Brain microvascular endothelial cell (primary cell): ENCODE measurements at places on chromosomes 1 and 21.

- DNase-seq, result peak; percentile 18
Measured at GRCh38 chr1:169809370-169810095, 14.8 kb upstream of the METTL18 start.

DNA sequence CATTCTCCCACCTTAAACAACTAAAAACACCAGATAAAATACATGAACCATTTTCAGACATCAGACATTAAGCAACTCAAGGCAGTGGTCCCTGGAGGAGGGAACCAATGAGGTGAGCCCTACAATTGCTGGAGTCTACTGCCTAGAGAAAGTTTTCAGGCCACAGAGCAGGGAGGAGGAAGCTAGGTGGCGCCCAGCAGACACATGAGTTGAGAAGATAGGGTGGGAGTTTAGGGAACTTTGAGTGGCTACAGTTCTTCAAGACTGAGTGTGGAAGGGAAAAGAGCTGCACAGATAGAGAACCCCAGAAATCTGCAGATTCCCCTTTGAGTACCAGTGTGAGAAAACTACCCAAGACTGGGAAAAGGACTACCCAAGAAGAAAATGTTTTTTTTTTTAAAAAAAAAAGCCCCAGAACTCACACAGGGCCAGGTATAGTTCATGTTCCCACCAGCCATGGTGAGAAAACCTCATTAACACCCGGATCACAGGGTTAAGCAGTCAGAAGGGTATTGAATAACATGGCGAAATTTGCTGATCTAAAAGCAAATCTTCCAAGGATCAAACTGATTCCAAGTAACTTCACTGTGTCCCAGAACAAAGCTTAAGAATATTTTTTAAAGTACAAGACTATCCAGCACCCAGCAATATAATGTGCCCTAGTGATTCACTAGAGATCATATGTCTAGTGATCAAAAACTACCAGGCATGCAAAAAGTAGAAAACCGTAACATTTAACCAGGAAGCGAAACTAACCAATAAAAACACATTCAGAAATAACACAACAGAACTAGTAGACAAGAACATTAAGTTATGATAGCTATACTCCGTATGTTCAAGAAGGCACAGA, 12.0 kb downstream of the ALDH9A1 start:
- DNase-seq, result no peak

- DNase-seq, result no peak
Measured at GRCh38 chr21:15407585-15407984, 322.2 kb upstream of the USP25 start.

GRCh38 chr1:183444243-183444642, 26.1 kb upstream of the NMNAT2 start:
- peak; percentile 25 for DNase-seq

DNA sequence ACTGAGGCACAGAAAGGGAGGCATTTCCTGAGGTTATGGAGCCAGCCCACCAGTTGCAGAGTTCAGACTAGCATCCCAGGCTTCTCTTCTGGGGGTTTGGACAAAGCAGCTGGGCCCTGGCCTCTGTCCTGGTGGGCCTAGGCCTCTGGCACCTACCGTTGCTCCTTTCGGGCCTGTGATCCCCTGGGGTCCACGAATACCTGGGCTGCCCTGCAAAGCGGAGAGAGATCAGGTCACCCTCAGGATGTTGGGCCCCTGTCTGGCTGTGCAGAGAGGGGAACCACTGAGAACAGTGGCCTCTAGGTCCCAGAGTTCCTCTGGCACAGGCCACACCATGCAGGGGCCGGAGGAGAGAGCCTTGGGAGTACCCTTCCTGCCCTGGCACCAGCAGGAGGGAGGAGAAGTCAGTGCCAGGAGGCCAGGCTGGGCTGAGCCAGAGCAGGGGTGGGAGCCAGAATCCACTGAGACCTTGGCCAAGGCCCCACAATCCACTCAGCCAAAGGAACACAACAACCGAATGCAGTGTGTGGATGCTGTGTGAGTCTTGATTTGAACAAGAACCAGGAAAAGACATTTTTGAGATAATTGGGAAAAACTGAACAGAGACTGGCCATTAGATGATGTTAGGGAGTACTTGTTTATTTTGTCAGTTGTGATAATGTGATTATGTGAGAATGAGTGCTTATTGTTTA, 8.9 kb downstream of the COL9A2 start:
- no peak for DNase-seq

- no peak for DNase-seq
Measured at GRCh38 chr1:108644984-108645383, 15.9 kb downstream of the HENMT1 start.

DNA sequence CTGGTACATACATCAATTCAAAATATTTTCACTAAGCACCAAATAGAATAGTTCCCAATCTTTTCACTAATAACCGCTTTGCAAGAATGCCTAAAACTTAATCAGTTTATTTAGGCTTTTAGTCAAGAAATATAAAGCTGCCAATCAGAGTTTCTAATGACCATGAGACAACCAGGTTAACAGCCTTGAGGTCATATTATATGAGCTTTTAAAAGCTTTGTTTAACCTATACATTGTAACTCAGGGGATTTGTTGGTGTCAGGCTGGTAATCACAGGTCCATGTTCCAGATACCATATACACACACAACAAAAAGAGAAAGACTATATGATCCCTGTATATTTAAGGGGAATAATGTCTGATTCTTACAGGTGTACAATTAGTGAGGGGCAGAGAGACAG, 246.2 kb upstream of the ADGRL2 start:
- DNase-seq, result no peak

DNA sequence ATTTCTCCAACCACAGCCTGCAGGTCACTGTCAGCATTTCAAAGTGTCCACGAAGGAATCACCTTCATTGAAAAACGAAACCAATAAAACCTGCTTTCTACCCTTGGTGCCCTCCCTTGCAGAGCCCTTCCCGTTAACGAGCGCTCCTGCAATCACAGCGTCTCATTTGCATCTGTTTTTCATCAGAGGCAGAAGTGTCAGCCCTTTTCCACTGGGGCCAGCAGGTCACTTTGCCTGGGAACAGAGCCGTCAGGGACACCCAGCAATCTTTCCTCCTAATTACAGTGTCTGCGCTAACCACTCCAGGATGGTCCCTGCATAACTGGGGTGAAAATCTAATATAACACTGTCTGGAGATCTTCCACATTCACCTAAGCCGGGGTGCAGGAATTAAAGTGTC, 85.3 kb downstream of the PSMG1 start:
- no peak for DNase-seq

- no peak for DNase-seq
Measured at GRCh38 chr1:13828454-13829151, 128.6 kb downstream of the PRDM2 start.

GRCh38 chr1:171467626-171468025, 17.7 kb upstream of the PRRC2C start:
- no peak for DNase-seq

GRCh38 chr1:201578008-201578888, 39.3 kb downstream of the NAV1 start:
- peak; percentile 27 for DNase-seq

DNA sequence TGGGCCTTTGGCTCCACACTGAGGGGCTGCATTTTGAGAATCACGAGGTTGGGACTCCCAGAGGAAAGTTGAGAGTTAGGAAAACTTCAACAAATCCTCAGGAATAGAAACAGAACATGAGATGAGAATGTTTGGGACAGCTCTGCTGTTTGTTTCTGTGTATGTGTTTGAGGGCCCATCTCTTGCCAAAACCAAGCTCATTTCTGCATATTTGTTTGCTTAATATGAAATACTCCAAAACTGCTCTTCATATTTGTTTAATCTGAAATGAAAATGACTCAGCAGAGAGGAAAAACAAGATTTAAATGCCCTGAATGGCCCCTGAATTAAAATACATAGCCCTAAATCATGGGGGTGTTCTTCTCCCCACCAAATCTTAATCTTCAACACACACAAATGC, 78.1 kb downstream of the DDR2 start:
- no peak for DNase-seq

DNA sequence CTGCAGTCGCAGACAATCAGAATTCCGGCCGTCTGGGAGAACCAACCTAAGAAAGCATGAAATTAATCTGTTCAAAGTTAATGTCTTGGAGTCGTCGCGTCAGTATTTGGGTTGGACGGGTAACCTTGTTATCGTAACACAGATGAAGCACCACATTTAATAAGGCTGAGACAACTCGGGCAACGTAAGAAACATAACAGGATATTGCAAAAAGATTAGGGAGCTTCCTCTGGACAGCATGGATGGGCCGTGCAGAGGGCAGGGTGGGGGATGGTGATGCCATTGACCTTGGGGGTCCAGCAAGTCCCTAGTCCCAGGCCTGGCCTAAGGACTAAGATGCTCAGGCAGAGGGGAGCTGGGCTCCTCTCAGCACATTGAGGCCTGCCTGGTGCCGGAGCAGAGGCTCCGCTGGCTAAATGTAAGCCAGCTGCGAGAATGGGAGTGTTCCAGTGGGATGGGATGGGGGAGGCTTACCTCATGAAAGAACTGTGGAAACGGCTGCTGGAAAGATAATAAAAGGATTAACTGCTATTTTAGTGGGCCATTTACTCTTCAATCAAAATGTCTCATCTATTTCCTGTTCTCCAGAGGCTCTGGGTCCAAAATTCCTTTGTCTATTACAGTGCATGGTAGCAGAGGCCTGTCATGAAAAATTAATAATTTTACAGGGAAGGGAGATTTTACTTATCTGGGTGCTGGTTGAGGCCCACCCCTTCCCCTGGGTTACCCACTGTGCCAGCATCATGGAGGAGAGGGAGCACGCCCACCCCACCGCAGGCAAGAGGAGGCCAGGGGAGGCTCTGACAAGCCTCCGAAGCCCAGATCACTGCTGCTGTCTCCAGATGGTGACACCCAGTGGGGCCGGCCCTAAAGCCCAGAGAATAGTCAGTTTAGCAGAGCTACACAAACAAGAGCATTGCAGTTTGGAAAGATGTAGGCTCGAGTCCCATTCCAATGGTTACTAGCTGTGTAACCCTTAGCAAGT, 131.6 kb downstream of the DMRTB1 start:
- DNase-seq, result no peak

- DNase-seq, result no peak
Measured at GRCh38 chr1:207822602-207823451, 71.0 kb downstream of the CD46 start.

- DNase-seq, result no peak
Measured at GRCh38 chr1:229223498-229223897, 47.4 kb upstream of the RAB4A start.

- DNase-seq, result no peak
Measured at GRCh38 chr1:174519844-174520243, 72.1 kb downstream of the GPR52 start.

DNA sequence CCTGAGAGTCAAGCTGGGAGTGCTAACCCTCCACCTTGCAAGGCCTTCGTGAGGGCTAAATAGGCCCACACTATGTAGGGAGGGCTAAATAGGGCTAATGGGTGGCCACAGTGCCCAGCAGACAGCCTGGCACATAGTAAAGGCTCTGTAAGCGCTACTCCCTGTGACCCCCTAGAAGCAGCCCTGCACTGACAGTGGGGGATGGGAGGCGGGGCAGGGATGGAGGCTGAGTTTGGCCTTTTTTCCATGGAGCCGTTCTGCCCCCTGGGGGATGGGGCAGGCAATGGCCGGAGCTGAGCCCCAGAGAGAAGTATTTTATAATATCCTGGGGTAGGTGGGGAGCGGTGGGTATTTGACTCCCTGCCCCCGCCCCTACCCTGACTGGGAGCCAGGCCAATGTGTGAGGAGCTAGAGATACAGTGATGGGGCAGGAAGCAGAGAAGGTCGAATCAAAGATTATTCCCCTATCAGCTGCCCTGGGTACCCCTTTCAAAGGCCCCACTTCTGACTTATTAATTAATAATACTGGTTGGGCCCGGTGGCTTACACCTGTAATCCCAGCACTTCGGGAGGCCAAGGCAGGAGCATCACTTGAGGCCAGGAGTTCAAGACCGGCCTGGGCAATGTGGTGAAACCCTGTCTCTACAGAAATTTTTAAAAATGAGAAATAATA, 42.3 kb downstream of the LACTBL1 start:
- peak; percentile 38 for DNase-seq

GRCh38 chr1:59071289-59071688, 225.6 kb upstream of the FGGY start:
- no peak for DNase-seq

- no peak for DNase-seq
Measured at GRCh38 chr1:31959521-31960340, 21.6 kb upstream of the PTP4A2 start.

DNA sequence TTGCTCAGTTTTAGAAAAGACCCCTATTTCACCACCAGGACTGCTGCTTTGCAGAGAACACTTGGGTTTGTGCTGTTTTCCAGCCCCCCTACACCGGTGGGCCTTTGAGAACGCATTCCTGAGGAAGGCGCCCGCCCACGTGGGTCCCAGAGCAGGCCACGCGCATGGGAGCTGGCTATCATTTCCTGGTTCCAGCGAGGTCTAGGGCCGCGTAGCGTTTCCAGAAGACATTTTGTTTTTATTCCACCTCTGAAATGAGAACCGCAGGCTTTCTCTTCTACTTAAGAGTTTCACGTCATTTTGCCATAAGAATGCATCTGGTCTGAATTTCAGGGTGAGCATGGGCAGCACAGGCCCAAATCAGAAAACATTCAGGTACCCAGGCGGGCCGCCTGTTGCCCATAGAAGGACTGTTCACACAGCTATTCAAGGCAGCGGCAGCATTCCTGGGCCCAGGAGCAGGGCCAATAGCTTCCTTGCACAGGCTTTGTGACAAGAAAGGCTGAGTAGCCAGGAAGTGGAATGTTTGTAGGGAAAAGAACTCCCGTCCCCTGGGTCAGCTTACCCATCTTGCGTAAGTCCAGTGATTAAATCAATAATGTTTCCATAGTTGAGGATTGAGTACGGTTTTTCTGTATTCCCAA, 1.4 kb upstream of the KLHL21 start:
- peak; percentile 84 for DNase-seq

DNA sequence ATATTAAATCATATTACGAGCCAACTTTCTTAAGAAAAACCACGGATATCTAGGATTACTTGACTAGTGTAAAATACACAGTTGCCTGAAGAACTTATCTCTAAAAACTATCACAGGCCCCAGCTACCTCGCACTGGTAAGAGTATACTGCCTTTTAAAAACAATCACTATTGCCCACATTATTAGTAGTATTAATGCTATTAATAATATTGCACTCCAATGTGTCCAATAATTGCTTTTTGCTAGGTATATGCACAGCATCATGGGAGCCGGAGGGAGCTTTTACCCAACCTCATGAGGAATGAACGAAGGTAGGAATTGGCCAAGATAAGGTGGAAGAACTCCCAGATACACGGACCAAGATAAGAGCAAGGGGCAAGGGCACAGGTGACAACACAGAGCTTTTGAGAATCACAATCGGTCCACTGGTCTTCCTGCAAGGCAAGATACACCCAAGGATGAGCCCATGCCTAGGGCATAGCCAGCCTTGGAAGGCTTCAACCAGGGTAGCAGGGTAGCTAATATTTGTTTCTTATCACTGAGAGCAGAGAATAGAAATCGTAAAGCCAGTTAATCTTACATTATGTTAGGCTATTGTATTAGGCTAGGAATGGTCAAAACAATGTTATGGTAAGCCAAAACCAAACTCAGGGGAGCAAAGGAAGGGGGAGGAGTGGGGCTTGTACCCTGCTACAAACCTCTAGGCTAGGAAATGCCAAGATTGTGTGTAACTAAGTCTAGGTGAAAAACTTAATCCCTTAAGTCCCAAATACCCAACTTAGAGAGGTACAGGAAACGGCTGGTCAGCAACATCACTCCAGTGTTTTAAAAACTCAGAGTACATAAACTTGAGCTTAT, 9.4 kb downstream of the GLUL start:
- DNase-seq, result no peak
